ENCODE measurements at places on chromosomes 2 and 18.

- no peak for DNase-seq
These were observed 1150.8 kb upstream of the FANCL start for GRCh38 chr2:59391896-59392295.

GRCh38 chr2:217669831-217670230 lies 333.0 kb downstream of the TNS1 start:
- no peak for DNase-seq

- DNase-seq: no peak
These were observed 144.9 kb downstream of the SCG2 start for GRCh38 chr2:223457301-223457700.

DNA sequence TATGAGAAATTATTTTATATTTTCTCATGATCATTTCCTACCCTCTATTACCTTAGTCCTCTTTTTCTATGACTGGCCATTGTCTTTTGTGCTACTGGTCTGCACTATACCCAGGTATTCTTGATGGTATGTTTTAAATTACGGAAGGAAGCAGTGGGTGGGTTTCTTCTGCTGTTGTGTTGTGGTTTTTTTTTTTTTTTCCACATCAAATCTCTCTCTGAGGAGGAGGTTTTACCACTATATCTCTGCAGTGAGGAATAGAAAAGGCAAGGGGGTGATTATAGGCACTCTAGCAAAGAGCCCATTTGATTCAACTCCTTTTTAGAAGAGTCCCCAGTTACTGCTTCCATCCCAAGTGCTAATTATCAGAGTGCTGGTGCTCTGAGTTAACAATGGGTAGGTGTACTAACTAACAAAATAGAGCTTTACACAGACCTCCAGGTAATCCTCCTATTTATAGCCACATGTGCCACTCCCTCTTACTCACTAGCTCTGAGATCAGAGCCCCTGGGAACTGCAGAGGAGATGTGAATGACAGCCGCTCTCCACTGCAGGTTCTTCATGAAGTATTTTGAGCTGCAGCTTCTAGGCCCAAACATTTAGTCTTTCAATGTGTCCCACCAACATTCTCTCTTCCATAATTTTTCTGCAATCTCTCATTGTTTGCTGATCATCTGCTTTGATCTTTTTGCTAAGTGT lies 301.6 kb upstream of the GULP1 start:
- peak; percentile 27 for DNase-seq

DNA sequence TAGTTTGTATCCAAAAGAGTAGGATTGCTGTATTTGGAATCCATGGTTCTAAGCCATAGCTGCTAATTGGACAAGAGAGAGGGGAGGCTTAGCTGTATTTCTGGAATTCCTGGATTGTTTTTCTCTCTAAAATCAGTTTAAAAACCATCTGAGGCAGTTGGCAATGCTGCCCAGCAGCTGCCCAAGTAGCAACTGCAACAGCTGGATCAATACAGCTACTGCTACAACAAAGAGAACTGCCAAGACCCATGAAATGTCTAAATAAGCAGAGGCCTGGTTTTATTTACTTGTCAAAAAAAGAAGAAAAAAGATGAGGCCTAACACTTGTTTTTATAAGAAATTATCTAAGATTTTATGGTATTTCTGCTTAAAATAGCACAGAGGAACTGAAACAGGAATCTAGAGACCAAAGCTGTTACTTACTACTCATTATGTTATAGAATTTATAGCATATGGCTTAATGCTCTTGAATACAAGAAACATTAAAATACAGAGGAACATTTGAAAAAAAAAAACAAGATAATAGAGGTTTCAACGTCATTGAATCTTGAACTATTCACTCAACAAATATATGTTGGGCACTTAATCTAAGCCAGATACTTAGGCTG lies 39.1 kb downstream of the TMEFF2 start:
- DNase-seq: peak; percentile 28

DNA sequence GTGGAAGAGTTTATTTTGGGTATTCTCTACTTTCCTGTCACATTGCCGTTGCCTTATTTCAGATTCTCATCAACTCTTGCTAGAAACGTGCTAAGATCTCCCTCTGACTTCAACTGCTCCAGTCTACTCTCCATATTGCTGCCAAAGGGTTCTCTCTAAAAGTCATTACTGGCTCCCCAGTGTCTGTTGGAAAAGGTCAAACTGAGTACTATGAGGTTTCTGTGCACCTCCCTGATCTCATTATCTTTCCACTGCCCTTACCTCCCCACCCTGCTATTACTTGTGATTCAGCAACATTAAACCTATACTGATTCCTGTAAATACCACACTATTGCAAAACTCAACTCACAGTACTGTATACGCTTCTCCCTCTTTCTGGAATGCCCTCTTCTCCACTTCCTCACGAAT lies 1.9 kb upstream of the KRCC1 start:
- DNase-seq: no peak

DNA sequence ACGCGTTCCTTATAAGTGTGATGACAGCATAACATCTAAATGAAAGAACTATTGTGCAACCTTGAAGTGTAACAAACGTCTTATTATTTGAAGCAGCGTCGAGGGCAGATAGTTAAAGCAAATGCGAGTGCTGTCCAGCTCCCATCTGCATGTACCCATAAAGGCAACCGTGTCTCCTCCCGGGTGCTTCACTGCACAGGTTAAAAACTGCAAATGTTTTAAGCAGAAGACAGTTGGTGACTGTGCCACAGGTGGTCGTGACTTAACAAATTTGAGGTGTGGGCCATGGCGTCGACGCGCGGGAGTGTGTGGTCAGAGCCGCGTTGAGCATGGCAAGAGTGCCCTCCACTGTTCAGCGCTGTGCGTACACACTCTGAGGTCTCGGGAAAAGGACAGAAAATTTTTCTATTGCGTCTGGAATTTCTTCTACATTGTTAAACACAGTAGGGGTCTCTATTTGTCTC lies 6.4 kb downstream of the SALL3 start:
- DNase-seq: peak; percentile 85

GRCh38 chr18:42047721-42048120 lies 92.7 kb downstream of the PIK3C3 start:
- DNase-seq: no peak

GRCh38 chr18:25827228-25827627 lies 263.2 kb downstream of the SS18 start:
- no peak for DNase-seq

GRCh38 chr18:2559249-2559648 lies 12.1 kb downstream of the METTL4 start:
- DNase-seq: no peak

DNA sequence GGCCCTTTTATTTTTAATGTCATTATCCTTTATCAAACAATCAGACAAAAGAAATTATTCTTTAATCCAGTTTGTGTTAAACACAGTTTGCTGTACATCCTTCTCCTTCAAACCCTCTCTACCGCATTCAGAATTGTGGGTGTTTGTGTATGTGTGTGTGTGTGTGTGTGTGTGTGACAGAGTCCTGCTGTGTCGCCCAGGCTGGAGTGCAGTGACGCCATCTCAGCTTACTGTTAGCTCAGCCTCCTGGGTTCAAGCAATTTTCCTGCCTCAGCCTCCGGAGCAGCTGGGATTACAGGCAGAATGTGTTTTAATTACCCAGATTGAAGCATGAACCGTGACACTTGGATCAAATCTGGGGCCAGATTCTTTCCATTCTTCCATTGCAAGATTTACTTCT lies 723.7 kb downstream of the DCDC2C start:
- peak; percentile 55 for DNase-seq

GRCh38 chr2:43121580-43122314 lies 104.7 kb downstream of the ZFP36L2 start:
- DNase-seq: no peak

DNA sequence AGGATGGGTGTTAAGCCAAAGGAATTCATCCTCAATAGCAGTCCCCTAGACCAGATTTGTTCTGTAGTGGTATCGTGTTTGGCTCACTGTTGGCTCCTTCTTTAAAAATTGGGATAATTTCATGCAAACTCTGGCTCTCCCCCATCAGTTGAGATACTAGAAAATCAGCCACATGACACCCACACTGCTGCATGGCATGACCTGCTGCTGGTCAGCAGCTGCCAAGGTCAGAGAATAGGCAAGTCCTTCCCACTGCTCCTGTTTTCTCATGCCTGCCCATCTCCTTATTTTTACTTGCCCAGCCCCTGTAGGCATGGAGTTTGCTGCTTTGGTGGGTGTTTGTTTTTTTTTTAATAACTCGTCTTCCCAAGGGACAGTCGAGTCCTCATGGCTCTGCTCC lies 1.0 kb upstream of the SNRNP200 start:
- no peak for DNase-seq

DNA sequence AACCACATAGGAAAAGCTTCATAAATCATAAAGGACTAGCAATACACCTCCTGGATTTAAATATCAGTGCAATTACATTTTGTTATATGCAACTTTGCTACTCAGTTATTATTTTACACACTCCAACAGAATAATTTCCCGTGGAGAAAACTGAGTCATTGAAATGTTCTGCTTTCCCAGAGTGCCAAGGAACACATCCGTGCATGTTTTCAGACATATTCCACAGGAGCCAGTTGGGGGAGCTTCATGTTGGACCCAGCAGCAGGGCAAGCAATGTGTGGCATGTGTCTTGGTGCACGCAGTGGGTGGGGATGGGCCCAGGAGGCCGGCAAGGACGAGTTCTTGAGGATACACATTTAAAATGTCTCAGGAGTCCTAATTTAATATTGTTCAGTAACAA lies 14.4 kb upstream of the SMIM21 start:
- no peak for DNase-seq

GRCh38 chr2:197207598-197207997 lies 103.0 kb downstream of the ANKRD44 start:
- no peak for DNase-seq

GRCh38 chr2:37154785-37155184 lies 2.0 kb downstream of the EIF2AK2 start:
- no peak for DNase-seq

GRCh38 chr2:147679191-147679954 lies 165.5 kb upstream of the ACVR2A start:
- DNase-seq: peak; percentile 68

GRCh38 chr2:69393963-69394362 lies 6.9 kb upstream of the GFPT1 start:
- DNase-seq: no peak

DNA sequence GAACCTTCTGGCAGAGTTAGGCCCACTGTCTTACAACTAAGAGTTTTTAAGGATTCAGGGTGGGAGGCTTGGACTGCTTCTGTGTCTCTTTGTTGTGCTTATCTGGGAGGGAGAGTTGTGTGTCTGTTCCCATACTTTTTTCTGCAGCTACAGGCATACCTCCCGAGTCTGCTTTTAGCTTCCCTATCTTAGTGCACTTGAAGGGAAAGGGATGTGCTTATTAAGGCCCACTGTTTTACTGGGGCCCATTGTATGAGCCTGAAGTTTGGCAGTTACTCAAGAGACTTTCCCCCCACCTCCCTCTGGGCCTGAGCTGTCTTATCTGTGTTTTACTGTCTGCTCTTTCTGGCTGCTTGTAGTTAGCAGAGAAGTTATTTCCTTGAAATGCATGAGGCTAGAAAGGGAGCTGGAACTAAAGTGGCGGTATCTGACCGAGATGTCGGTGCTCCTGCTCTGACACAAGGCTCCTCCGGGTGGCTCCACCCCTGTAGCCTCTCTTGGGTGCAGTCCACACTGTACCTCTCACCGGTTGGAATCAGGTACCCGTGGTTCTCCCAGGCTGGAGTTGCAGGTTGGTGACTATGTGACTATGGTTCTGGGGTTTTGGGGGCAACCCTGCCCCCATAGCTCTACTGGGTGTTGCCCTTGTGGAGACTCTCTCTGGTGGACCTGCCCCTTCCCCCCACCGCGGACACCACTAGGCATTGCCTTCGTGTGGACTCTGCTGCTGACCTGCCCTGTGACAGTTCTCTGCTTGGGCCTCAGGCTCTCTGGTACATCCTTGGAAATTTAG lies 12.9 kb downstream of the UBR3 start:
- DNase-seq: no peak

DNA sequence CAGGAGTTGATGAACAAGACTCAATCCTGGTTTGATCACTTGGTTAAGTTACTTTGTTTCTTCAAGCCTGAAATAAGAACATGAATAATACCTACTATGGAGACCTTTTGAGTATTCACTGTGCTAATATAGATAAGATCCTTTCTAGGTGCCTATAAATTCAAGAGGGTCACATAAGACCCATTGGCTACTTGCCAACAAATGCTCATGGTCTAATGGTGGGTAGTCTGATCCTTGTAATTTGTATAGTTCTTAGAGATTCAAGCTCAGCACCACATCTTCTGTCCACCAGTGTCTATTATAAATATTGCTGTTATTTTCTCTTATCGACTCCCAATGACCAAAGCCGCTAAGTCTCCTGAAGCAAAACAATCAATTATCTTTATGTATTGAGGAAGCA lies 27.4 kb upstream of the ACSL3 start:
- DNase-seq: no peak

DNA sequence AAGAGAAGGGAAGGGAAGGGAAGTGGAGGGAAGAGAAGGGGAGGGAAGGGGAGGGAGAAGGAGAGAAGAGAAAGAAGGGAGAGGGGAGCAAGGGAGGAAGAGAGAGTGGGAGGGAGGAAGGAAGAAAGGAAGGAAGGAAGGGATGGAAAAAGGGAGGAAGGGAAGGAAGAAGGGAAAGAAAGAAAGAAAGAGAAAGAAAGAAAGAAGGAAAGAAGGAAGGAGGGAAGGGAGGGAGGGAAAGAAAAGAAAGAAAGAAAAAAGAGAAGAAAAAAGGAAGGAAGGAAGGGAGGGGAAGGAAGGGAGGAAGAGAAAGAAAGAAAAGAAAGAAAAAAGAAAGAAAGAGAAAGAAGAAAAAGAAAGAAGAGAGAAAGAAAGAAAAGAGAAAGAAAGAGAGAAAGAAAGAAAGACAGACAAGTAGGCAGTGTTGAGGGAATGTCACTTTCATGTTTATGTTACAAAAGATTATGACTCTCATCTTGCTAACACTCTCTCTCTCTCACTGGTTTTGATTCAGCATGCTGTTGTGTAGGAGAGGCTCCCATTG lies 58.0 kb upstream of the ZNF804A start:
- DNase-seq: no peak

- DNase-seq: no peak
These were observed 91.2 kb downstream of the SLC8A1 start for GRCh38 chr2:40360652-40361051.

DNA sequence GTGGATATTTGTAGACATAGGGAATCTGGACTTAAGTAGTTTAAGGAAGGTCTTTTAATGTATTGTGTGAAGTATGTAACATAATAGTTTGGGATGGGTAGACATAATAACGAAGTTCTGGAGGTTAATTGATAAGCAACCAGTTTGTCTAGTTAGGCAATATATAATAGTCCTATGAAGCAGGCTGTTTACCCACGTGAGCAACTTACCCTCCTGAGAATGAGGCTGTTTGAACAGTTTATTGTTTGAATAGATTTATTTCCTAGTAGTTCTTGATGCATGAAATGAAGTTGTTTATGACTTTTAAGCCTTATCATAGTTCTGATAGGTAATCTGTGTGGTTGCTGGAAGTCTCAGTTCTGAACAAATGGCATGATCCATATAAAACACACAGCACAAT lies 361.5 kb downstream of the GALNT13 start:
- no peak for DNase-seq
